ENCODE measurements at places on chromosomes 16 and 17.

GRCh38 chr16:35559911-35560636 lies 2100.7 kb downstream of the TP53TG3F start:
- DNase-seq, result no peak

DNA sequence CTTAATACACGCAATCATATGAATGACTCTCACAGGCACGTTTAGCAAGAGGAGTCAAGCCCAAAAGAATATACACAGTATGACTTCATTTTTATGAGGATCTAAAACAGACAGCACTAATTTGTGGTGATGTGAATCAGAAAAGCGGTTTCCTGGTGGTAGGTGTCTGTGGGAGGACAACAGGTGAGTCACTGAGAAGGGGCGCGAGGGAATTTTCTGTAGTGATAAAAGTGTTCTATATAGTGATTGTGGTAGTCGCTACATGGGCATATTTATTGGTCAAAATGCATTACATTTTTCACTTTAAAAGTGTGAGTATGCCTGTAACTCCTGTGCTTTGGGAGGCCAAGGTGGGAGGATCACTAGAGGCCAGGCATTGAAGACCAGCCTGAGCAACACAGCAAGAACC lies 7.6 kb upstream of the TNRC6A start:
- DNase-seq, result no peak

DNA sequence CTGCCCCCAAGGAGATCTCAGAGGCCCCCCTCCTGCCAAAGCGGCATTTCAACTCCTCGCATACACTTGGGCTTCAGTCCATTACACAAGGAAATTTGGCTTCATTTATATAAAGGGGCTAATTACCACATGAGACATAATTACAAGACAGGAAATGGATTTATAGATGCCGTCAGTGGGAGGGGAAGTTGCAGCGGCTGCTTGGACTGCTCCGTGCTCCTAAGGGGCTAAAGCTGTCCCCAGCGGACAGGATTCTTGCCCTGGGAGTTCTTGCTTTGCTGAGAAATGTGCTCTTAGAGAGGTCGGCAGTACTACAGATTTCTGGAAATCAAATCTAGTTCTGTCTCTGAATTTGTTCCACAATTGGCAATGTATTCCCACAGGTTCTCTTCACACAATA lies 57.2 kb upstream of the NLK start:
- no peak for DNase-seq

GRCh38 chr17:58487589-58488427 lies at the start of gene HSF5:
Gene HSF5 (minus strand): TSS chr17:58488408. CDS start chr17:58488274, 134 bp downstream.
- DNase-seq, result no peak

DNA sequence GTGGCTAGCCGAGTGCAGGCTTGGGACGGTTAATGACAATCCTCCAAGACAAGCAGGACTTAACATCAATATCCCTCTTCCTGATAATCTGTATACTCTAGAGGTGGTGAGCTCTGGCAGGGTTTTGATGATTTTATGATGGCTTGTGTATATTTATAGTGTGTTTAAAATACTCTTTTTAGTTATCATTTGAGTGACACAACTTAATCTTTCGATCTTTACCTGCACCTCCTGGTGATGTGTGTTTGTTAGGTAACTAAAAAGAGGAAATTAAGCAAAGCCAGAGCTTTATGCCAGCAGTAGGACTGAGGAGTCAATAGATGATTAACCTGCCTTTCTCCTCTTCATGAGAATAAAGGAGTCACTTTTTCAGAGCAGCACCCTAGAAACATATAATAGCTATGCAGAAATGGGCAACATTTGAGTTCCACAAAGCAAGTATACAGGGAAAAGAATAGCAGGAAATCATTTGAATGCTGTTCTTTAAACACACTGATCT lies 210.5 kb downstream of the IRX3 start:
- no peak for DNase-seq

GRCh38 chr17:28363186-28363585 lies 1.8 kb downstream of the SEBOX start:
- DNase-seq, result no peak

GRCh38 chr16:76800196-76800595 lies 390.8 kb upstream of the MON1B start:
- DNase-seq, result no peak

DNA sequence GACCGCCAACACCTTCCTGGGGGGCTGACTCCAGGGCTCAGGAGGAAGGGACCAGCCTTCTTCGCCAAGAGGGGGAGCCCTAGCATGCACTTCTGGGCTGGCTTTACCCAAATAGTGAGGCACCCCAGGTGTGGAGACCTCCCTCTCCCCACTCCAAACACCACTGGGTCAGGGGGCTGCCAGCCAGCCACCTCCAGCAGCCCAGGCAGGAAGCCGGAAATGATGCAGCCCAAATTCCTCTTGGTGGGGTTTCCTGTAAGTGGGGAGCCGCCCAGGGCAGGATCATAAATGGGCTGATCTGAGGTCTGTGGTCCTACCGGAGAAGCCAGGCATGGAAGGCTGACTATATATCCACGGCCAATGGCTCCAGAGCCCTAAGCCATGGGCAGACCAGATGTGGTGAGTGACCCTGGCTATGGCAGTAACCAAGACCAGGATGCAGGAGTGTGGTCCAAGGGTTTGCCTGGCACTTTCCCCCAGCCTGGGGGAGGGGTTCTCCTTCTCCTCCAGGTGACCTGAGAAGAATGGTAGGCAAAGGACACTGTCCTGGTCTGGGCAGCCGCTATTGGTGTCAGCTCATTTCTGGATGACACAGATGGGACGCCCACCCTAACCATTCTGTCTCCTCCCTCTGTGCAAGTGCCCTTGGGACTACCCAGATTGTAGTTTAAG lies 4.2 kb downstream of the GIT1 start:
- DNase-seq, result no peak

DNA sequence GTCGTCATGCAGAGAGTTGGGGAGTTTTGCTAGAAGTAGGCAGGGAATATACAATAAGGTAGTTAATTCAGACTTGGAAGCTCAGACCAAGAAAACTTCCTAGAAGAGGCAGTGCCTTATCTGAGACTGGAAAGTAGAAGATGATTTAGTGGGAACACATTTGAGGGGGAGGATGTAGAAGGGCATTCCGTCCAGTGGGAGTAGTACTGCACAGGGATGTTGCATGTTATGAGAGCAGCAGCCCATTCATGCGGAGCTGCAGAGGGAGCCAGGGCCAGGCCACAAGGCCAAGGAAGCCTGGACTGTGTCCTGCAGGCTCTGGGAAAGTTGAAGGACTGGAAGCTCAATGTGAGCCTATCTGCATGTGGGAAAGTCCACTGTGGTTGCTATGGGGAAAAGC lies 344.5 kb upstream of the EEF2KMT start:
- DNase-seq, result no peak

DNA sequence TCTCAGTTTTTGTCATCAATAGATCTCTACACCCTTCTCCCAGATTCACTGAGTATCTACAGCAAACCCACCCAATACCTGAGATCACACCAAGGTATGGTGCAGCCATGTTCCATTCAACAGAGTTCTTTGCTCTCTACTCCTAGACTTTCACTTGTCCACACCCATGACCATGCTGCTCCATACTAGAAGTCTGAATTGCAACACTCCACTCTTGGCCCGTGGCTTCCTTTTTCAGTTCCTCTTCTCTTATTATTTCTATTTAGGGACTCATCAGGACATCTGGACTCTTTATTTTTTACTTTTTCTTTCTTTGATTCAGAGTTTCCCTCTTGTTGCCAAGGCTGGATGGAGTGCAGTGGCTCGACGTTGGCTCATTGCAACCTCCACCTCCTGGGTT lies 37.1 kb downstream of the YWHAE start:
- DNase-seq, result no peak

- DNase-seq, result no peak
These were observed 24.3 kb upstream of the ASGR2 start for GRCh38 chr17:7138800-7139381.

- DNase-seq, result no peak
These were observed at the start of gene SLC13A5 for GRCh38 chr17:6713130-6713917. Gene SLC13A5 (minus strand): TSS chr17:6713369. CDS start chr17:6713333, 36 bp downstream.

DNA sequence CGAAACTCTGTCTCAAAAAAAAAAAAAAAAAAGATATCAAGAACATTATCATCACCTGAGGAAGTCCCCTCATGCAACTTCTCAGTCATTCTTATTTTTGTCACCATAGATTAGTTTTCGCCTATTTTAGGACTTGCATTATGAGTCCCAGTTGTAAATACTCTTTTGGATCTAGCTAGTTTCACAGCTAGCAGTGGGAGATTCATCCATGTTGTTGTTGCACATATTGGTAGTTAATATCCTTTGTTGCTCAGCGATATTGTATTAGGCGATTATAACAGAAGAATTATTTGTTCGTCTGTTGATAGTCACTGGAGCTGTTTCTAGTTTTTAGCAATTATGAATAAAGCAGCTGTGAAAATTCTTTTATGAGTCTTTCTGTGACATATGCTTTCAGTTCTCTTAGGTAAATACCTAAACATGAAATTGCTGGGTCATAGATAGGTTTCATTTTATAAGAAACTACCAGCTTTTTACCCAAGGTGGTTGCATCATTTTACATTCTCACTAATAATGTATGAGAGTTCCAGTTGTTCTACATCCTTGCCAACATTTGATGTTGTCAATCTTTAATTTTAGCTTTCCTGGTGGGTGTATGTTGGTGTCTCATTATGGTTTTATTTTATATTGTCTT lies 40.7 kb upstream of the MAP3K14 start:
- no peak for DNase-seq

DNA sequence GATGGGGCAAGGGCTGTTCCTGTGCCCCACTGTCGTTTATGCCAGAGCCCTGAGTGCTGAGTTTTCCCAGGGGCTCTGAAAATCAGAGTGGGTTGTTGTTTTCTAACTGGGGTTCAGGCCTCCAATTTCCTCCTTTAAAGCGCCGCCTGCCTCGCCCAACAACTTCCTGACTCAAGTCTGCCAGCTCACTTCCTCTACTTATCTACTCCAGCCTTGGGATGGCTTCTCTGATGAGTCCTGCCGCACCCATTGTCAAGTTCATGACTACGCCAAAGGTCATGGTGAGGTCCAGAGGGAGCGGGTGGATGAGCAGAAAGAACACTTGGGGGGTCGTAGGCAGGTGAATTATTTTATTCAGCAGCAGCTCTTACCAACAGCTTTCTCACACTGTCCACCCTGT lies 104.7 kb downstream of the UTP18 start:
- DNase-seq, result no peak

GRCh38 chr17:6454495-6455320 lies 10.5 kb downstream of the PIMREG start:
- DNase-seq, result no peak

GRCh38 chr16:51399908-51400670 lies 249.0 kb upstream of the SALL1 start:
- no peak for DNase-seq

GRCh38 chr17:71458322-71458721 lies 662.5 kb upstream of the SOX9 start:
- no peak for DNase-seq

- no peak for DNase-seq
These were observed 101.2 kb downstream of the WWOX start for GRCh38 chr16:78200623-78201096.

DNA sequence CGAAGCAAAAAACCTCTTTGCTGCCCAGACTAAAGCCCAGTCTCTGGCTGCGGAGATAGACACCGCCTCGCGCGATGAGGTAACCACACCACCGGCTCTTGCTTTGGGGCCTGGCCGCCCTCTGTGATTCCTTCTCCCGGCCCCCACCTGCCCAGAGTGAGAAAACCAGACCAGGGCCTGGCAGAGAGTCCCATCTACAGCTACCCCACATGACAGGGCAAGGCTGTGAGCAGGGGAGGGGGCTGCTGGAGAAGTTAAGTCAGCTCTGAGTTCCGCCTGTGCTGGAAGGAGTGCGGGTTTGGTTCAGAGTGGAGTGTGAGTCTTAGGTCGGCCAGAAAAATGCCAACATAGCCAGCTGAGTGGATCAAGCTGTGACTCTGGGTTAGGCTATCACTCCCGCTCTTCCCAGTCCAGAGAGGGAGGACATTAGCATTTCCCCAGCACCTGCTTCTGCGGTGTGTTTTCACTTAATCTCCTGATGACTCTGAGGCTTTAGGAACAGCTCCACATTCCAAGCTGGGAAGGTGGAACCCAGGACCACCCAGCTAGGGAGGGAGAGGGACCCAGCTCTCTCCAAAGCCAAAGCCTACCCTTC lies 139.0 kb downstream of the RAB11FIP4 start:
- DNase-seq, result no peak

GRCh38 chr17:66441101-66441661 lies 138.8 kb downstream of the PRKCA start:
- no peak for DNase-seq

All from omental fat pad (tissue), 4 donors.